ENCODE measurements at places on chromosomes 3 and 15.

DNA sequence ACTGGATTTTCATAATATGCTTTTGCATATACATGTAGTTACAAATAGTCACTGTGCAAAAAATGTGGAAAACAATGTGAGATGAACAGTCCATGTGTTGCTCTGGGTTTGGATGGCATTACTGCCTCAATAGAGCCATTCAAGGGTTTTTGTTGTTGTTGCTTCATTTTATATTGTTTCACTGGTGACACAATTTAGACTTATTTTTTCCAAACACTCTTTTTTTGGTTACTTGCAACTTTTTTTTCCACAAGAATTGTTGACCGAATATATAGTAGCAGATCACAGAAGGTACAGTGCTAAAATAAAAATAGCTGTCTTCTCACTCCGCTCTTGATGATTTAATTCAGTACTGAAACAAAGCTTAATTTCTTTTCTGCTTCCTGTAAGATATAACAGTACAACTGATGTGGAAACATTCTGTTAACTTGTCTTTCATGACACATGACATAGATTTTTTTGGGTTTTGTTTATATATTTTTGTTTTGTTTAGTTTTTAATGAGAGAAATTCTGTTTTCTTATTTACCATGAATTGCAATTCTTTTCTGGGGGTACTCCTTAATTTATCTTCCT lies 618.6 kb downstream of the NAALADL2 start:
- DNase-seq: no peak

DNA sequence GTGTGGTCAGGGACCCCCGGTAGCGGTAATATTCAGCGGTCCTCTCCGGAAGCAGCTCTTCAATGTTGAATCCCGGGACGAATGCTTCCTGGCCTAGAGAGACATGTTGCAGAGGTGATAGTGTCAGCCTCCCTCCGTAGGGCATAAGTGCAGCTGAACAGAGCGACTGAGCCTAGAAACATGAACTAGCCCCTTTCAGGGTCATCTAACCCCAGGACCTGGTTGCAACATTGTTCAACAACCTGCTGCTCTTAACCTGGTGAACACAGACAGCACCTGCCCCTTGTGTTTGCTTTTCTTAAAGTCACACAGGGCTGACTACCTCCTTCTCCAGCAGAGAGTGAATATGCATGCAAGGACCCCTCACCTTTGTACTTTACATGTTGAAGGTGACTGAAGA lies 41.3 kb downstream of the CA12 start:
- no peak for DNase-seq

GRCh38 chr3:172155897-172156585 lies 116.7 kb downstream of the FNDC3B start:
- no peak for DNase-seq

DNA sequence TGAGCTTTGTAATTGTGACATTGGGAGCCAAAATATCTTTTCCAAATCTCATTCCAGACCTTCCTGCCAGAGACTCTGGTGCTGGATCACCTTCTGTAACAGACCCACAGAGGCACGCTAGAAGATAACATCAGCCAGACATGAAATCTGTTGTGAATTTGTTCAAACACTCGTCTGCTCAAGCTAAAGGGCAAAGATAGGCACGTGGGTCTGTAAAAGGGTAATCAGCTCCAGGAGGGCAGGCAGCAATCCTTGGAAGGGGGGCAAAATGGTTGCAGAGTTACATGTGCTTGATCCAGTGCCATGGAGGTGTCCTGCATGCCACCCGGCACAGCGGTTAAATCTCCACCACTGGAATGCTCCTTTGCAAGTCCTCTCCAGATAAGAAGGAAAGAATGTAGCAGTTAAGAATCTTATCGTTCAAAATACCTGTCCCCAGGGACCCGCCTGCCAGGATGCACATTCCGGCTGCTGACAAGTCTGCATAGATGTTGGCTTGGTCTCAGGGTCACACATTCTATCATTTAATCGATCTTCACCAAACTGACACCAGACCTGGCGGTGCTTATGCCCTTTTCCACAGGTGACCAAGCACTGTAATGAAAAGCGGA lies 74.8 kb downstream of the ADAMTS9 start:
- no peak for DNase-seq

Measured in stimulated activated CD8-positive, alpha-beta memory T cell treated with anti-CD3 and anti-CD28 coated beads, Interleukin-4, amount 100 ng/mL, for 4 hours (primary cell).